Activated CD8-positive, alpha-beta T cell treated with anti-CD3 and anti-CD28 coated beads for 36 hours (primary cell): ENCODE measurements at places on chromosomes 1 and 21.
A peak's percentile ranks its signal among the peaks of the same experiment; 100 is the strongest.

- no peak for DNase-seq
These were observed 21.6 kb downstream of the GLMN start for GRCh38 chr1:92277105-92277723.

GRCh38 chr1:153532181-153532580 lies 3.6 kb downstream of the S100A6 start:
- peak; percentile 78 for DNase-seq

DNA sequence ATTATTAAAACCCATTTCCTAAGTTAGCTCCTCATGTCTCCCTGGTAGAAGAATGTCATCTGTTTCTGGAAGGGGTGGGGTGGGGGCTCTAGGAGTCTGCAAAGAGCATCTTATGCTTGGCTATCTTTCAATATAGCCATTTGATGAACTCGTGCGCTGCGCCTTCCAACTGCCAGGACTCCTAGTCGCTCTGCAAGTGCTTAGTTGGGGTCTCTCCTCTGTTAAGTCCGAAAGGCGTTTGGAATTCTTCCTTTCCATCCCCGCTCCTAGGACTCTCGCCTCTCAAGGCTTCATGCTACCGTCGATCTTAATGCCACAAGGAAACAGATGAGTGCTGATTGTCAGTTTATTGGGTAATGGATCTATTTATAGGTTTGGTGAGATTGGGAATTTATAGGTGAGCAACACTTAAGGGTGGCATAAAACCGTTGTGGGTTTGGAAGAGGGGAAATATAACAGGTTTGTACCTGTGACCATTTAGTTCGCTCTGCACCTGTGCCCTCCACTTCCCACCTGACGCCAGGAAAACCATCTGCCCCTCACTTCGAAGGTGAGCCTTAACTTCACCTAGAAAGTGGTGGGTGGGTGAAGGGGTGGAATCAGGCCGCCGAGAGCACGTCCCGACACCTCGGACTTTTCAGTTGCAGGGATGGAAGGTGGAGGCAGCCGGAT lies 1.1 kb downstream of the KCNH1 start:
- DNase-seq, result no peak

DNA sequence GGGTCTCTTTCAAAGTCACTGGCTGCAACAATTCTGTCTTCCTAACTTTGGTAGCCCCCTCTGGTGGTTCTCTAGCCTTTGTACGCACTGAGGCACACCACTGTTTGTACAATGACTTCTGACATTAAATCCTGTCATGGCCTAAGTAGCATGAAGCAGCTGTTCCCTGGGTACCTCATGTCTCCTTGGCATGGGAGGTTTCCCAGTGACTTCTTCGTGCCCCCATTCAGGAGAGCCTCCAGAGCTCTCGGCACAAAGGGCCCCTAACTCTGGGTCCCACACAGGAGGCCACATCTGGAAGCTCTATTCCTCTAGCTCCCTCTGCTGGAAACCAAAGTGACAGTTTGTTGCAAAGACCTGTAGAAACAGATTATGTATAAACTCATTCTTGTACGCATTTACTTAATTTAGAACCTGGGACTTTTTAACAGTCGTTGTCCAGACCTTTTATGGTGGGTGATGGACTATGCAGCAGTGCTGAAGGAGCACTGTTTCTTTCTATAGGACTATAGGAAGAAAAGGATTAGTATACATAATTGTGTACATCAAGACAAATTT lies 13.4 kb downstream of the SWT1 start:
- peak; percentile 59 for DNase-seq

- DNase-seq, result no peak
These were observed 257.5 kb downstream of the KIF26B start for GRCh38 chr1:245412306-245412705.

DNA sequence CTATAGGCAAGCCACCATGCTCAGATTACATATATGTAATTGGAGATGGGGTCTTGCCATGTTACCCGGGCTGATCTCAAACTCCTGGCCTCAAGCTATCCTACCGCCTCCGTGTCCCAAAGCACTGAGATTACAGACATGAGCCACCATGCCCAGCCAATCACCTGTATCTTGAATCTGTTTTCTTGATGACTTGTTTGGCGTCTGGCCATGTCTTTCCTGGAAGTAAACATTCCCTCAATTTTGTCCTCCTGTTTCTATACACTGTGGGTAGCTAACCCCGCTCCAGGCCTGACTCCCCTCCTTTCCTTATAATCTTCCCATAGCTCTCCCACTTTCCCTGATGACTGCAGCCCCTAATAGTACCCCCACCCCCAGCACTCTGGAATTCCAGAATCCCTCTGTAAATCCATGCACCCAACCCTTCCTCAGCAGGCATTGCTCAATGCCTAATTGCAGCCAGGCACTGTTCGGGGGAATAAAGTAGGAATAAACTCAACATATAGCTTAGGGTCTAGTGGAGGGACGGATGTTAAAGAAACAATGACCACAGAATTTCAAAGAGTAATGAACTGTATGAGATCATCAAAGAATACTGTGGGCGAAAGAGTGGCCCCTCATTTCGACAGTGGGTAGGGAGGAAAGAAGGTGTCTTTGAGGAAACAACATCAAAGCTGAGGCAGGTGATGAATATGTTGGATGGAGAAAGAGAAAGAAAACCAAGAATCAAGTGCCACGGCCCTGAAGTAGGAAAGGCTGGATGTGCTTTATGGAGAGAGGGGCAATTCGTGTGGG lies 161.5 kb downstream of the ADSS2 start:
- no peak for DNase-seq

- no peak for DNase-seq
These were observed 39.1 kb upstream of the TTLL7 start for GRCh38 chr1:84037758-84038611.

DNA sequence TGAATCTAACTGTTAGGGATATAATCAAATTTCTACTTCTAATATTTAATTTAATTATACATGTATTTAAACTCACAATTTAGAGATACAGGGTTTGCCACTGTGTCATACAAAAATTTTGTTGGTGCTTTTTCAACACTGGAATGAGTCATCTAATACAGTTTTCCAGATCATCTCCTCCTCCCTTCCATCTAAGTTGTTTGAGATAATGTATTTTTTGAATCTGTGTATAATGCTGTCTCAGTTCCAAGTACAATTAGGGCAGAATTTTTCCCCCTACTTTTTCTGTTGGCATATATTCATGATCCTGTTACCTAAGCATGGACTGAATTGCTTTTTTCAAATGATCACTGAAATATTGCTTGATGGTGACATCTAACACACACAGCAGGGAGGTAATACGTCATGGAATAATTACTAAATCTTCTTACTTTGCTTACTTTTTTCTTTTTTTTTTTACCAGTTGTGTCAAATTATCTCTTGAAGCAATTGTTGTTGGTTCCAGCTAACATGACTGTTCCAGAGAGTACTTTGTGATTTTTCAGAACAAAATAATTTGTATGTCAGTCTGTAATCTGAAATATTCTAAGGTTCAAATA lies 146.0 kb downstream of the MAGI3 start:
- DNase-seq, result no peak

- no peak for DNase-seq
These were observed 12.4 kb downstream of the TMCC2 start for GRCh38 chr1:205240118-205240517.

GRCh38 chr1:204650911-204651570 lies 34.5 kb downstream of the LRRN2 start:
- no peak for DNase-seq

DNA sequence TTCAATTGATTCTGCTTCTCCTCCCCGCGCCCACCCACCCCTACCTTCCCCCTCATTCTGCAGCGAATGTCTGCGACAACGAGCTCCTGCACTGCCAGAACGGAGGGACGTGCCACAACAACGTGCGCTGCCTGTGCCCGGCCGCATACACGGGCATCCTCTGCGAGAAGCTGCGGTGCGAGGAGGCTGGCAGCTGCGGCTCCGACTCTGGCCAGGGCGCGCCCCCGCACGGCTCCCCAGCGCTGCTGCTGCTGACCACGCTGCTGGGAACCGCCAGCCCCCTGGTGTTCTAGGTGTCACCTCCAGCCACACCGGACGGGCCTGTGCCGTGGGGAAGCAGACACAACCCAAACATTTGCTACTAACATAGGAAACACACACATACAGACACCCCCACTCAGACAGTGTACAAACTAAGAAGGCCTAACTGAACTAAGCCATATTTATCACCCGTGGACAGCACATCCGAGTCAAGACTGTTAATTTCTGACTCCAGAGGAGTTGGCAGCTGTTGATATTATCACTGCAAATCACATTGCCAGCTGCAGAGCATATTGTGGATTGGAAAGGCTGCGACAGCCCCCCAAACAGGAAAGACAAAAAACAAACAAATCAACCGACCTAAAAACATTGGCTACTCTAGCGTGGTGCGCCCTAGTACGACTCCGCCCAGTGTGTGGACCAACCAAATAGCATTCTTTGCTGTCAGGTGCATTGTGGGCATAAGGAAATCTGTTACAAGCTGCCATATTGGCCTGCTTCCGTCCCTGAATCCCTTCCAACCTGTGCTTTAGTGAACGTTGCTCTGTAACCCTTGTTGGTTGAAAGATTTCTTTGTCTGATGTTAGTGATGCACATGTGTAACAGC lies 339.9 kb downstream of the NTNG1 start:
- DNase-seq, result peak; percentile 4

GRCh38 chr1:164671323-164671965 lies 112.5 kb downstream of the PBX1 start:
- DNase-seq, result no peak

- peak; percentile 29 for DNase-seq
These were observed 431 bp downstream of the ARPC5 start for GRCh38 chr1:183635099-183635605.

DNA sequence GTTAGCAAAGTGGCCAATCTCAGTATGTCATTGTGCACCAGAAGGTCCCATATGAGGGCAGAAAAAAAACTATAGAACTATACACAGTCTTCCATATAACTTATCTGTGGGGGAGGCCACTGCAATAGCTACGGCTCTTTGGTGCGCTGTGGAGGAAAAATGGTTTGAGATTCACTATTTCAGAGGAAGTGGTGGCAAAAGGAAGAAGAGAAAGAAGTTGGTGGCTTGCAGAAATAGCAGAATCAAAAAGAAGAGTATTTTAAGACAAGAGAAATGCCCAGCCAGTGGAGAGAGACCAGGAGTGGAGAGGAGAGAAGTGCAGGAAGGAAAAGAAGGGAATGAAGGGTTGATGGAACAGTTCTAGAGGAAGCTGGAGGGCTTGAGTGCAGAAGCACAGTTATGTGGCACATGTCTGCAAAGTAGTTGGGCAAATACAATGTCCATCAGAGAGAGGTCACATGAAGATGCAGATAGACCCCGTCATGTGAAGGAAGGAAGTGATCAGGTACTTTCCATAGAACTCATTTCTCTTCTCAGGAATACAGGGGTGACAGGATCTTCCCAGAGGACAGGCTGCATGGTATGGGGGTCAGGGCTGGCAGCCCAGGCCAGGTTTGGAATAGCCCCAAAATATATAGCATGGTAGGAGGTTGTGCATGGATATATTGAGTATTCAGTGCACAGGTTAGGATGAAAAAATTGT lies 64.6 kb downstream of the RUNX1 start:
- DNase-seq, result no peak

DNA sequence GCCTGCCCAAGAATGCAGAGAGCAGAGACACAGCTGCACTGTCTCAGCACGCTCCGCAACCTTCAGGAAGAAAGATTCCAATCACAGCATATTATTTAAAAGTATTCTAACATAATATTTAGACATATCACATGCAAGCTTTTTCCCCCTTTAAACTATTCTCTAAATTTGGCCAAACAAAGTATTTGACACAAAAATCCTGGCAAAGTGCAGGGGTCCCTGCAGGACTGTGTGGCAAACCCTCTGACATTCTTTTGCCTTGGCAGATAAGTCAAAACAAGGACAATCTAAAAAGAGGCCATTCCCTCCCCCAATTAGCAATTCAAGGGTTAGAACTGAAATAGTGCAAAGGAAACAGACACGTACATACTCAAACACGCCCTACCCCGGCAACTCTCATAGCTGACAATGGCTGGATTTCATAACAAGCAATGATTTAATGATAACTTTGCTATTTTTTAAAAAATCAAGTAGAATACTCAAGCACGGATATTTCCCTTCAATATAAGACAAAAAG lies 225.3 kb downstream of the MRPL39 start:
- DNase-seq, result no peak

DNA sequence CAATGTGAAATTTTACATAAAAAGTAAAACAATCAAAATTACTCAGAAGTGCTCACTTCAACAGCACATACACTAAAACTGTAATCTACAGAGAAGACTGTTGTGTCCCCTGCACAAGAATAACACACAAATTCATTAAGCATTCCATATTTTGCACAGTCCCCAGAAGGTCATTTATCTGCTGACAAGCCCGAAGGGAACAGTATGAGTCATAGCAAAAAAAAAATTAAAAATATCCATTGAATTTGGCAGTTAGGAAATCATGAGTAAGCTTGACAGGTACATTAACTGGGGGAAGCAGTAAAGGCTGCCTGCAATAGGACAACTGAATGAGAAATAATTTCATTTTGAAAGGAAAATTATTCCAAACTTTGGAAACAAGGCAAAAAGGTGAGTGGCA lies 3.3 kb upstream of the CACYBP start:
- no peak for DNase-seq

DNA sequence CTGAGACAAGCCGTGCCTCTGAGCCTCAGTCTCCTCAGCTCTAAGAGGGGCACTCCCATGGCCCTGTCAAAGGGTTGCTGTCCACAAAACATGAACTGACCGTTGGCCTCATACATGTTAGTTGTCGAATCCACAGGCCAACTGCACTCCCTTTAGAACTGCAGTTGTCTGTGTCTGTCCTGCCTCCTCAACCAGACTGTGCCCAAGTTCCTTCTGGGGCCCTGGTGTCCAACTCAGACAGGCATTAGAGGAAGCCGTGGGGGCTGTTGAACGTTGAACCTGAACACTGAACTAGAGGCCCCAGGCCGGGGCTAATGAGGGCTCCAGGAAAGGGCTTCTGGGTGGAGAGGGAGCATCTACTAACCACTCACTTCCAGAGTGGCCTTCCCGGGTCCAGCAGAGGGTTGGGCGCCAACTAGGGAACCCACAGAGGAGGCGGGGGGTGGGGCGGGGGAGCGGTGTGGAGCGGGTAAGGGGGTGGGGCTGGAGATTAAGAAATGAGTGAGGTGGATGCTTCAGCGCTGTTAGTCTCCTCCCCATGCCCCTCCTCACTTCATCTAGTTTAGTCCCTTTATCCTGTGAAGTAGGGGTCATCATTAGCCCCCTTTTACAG lies at the start of gene RAB42:
RAB42 (plus strand) TSS at position 558 of the 613 bp plus-strand sequence. CDS start 247 bp downstream, outside the sequence.
- DNase-seq, result no peak

GRCh38 chr1:92877081-92877711 lies 45.4 kb downstream of the RPL5 start:
- no peak for DNase-seq

- DNase-seq, result no peak
These were observed 260.1 kb upstream of the C1orf174 start for GRCh38 chr1:4160181-4160580.

DNA sequence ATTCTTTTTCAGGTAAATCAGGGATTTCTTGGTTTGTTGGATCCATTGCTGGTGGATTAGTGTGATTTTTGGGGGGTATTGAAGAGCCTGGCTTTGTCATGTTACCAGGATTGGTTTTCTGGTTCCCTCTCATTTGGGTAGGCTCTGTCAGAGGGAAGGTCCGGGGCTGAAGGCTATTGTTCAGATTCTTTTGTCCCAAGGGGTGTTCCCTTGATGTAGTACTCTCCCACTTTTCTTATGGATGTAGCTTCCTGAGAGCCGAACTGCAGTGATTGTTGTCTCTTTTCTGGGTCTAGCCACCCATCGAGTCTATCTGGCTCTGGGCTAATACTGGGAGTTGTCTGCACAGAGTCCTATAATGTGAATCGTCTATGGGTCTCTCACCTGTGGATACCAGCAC lies 17.6 kb upstream of the CCSAP start:
- no peak for DNase-seq

- DNase-seq, result no peak
These were observed 6.0 kb downstream of the GORAB start for GRCh38 chr1:170537798-170538503.

- DNase-seq, result no peak
These were observed 196.8 kb downstream of the PTBP2 start for GRCh38 chr1:96918406-96918805.
